ENCODE measurements at places on chromosomes 3 and 15.

DNA sequence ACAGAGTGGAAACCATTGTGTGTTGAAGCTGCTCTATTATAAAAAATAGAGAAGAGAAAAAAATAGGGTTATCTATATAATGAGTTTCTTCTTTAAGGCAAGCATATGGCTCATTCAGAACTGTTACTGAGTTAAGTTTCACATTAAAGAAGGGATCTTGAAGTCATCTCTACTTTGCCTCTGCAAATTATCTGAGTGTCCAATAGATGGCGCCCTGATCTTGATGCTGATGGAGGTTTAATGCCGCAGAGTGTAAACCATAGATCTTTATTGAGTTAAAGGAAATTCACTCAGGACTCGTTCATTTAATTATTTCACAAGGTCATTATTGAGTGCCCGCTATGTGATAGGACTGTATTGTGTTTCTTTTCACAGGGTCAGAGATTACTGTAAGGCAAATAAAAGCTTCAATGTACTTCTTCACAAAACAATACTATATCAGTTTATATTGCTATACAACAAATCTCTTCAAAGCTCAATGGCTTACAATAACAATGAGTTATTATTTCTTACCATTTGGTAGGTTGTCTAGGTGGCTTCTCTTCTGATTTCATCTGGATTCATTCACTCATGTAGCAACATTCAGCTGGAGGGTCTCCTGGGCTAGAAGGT is 171.4 kb downstream of the NSUN3 start:
- DNase-seq: peak; percentile 18

GRCh38 chr3:66393333-66394005 is 107.4 kb downstream of the LRIG1 start:
- no peak for DNase-seq

DNA sequence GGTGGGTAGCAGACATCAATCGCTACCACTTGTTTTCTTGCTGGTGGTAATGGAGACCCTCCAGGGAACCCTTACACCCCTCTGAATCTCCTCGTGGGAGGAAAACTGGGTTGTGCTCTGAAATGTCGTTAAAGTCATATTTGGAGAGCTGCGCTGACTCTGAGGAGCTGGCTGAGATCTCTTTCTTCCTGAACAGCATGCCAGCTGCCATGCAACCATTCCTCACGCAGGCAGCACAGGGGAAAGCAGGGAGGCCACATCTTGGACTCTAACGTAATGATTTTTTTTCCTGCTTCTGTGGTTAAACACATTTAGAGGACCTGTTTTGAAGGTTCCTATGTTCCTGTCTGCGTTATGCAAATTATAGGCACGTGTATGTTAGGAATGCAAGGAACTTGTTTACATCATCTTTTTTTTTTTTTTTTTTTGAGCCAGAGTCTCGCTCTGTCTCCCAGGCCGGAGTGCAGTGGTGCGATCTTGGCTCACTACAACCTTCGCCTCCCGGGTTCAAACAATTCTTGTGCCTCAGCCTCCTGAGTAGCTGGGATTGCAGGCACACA is 156.7 kb downstream of the TJP1 start:
- no peak for DNase-seq

DNA sequence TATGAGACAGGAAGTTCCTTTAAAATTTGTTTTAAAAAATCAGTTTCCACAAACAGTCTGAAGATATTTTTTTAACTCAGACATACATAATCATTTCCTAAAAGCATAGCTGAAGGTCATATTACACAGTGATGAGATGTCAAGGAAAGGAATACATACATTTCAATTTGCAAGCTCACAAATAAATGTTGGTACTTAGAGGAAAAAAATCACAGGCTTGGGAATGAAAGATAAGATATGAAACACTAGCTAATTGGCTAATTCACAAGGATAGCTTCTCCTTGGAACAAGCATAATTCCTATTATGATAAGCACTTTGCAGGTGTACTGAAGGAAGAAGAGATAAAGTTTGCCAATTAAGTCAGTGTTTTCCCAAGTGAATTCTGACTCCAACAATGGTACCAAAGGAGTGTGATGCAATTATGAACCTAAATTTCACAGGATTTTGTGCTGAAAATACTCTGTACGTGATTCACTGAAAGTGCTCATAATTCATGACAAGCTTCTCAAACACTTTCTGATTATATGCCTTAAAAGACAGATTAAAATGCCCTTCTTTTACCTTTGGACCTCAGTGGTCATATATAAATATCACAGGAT is 112.4 kb downstream of the FRMD5 start:
- no peak for DNase-seq

- DNase-seq: no peak
These were observed 12.9 kb downstream of the ISL2 start for GRCh38 chr15:76349301-76350070.

DNA sequence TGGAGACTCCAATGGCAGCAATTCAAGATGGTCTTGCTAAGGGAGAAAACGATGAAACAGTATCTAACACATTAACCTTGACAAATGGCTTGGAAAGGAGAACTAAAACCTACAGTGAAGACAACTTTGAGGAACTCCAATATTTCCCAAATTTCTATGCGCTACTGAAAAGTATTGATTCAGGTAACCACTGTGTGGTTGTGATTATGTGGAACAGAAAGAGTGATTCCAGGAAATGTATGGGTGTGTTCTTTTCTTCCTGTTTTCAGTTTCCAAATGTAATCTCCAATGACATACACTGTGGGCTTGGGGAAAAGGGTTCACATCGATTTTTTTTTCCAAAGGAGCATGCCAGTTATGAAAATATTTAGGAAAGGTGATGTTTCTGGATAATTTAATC is 10.9 kb downstream of the SCG3 start:
- DNase-seq: peak; percentile 11

- no peak for DNase-seq
These were observed 204.7 kb downstream of the SV2B start for GRCh38 chr15:91304786-91305185.

DNA sequence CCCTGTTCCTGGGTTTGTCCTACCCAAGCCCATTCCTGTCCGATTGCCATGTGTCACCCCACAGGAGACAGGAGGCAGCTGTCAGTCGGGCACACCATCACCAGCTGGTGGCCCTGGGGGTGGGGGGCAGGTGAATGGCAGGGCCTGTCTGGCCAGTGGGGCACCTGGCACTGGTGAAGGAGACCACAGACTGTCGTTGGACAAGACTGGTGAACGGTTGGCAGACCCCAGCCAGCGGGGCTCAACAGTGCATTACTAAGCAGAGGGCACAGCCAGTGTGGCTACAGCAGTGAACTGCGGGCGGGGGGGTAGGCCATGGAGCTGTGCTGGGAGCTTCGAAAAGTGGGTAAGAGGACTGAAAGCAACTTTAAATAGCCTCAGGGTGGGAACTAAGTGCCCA is 2.1 kb downstream of the SEMA7A start:
- DNase-seq: no peak

GRCh38 chr3:102887431-102887830 is 452.6 kb downstream of the ZPLD1 start:
- DNase-seq: no peak

- DNase-seq: no peak
These were observed 6.1 kb upstream of the EIF2B5 start for GRCh38 chr3:184129012-184129411.

DNA sequence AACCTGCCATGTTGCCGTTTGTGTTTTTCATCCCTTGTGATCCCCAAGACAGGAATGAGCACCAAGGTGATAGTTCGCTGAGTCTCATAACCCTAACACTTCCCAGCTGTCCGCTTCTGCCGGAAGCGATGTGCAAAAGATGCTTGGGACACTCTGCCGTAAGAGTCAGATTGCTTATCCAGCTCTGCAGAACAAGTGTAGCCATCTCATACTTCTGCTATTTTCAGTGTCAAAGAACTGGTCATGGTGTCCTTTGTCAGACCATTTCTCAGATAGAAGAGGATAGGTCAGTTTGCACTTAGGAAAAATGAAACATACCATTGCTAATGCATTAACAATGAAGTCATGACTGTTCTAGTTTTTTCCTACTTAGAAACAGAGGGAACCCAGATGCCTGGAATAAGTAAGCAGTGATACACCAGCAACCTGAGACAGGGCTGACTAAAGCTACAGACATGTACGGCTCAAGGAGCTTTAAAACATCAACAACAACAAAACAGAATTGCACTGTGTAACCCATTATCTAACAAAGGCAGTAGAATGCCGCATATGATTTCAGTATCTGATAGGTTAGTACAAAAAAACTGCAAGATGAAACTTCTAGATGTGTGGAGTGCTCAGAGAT is 134.0 kb upstream of the IL12A start:
- DNase-seq: peak; percentile 47

DNA sequence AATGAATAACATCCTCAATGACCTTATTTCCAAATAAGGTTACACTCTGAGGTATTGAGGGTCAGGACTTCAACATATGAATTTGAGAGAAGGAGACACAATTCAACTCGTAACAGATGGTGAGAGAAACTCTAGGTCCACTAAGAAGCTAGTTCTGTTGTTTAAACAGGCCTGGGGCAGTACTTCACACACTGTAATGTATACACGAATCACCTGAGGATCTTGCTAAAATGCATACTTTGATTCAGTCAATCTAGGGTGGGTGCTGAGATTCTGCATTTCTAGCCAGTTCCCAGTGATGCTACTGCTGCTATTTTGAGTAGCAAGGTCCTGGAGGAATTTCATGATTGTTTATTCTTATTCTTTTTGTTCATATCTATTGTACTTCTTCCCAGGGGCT is 186.8 kb downstream of the SATB1 start:
- peak; percentile 4 for DNase-seq

DNA sequence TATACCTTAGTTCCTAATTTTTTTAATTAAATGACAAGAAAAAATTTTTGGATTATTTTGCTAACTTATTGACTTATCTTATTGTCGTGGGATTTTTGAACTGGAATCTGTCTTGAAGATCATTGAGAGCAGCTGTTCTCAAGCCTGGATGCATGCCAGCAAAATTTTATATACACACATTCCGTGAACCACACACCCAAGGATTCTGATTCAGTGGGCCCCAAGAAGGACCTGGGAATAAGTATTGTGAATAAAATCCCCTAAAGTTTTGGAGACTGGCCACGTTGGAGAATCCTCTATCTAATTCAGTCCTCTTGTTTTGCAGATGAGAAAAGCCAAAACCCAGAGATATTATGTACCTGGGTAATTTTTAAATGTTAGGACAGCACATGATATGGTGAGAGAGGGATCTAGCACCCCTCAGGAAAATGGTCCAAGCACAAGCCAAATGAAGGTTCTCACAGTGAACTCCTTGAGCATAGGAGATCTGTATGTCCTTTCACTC is 55.2 kb downstream of the UNC13C start:
- DNase-seq: no peak

DNA sequence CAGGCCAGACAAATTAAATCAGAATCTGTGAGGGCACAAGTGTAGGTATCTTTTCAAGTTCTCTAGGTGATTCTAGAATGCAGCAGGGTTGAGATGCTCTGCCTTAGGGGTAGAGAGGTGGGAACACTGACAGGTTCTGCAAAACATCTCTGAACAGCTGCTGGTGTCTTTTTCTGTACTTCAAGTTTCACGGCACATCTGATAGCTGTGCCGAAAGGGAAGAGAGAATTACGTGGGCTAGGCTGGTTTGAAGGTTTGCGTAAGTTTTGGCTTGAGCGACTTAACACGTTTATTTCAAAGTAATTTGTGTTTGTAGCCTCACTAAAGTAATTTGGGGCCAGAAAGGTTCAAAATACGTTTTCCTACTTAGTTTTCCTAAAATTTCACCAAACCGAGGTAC is 22.5 kb downstream of the PXK start:
- peak; percentile 18 for DNase-seq

DNA sequence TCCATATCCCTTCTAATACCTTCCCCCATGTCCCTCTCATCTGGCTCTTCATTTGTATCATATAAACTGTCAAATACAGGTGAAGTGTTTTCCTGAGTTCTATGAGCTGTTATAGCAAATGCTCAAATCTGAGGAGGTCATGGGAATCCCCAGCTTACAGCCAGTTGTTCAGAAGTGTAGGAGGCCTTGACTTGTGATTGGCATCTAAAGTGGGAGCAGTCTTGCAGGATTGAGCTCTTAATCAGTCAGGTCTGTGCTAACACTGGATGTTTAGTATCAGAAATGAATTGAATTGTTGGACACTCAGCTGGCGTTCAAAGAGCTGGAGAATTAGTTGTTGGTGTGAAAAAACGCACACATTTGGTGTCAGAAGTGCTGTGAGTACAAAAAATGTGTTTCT is 65.0 kb downstream of the IFT57 start:
- DNase-seq: no peak

GRCh38 chr3:71916747-71917369 is 131.9 kb upstream of the PROK2 start:
- DNase-seq: no peak

DNA sequence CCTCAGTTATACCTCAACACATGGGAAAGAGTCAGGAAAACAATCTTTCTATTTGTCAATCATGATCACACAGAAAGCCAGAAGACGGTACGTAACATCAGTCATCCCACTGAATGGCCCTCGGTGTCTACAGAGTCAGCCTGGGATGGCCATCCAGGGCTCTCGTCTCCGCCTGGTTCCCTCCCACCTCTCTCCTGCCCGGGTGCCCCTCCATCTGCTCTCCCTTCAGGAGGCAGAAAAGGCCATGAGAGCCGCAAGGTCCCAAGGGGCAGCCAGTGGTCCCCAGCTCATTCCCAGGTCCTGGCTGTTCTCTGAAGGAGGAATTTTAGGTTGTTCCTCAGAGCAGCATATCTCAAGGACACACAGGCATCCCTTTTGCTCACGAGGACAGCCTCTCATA is 4.4 kb upstream of the LRRC15 start:
- DNase-seq: no peak

- no peak for DNase-seq
These were observed 93.3 kb downstream of the ADAMTSL3 start for GRCh38 chr15:83747050-83747717.

DNA sequence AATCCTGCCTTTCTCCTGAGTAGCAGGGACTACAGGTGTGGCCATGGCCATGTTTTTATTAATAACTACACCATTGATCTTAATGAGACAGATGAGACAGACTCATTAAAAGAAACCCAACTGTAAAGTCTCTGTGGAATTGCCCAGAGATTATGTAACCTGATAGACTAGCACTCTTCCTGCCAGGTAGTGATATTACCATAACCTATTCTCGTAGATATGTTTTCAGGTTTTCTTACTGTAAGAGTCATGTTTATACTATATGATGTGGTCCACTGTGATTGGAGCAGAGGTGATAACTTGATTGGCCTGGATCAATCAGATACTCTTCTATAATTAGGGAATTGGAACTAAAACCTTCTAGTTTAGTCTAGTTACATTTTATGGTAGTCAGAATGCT is 93.7 kb downstream of the NFKBIZ start:
- peak; percentile 13 for DNase-seq

- DNase-seq: no peak
These were observed 319.2 kb downstream of the ZNF621 start for GRCh38 chr3:40843851-40844548.

DNA sequence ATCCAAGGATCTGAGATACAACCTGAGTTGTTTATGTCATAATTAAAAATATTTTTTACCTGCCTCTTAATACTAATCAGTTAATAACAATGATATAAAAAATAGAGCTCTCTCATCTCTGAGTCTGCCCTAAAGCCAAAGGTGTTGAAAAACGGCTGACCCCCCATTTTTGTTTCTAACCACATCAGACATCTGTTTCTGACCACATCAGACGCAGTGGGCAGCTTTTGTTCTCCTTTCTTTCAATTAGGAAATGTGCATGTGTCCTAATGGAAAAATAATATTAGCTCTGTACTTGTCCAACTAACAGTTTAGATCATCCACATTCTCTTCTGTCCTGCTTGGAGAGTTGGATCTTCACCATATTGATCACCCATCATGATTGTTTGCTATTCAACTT is 144.6 kb downstream of the SHOX2 start:
- DNase-seq: no peak

Measured in NCI-H2171 treated with DMSO at 0.1 percent for 48 hours (cell line).